ENCODE measurements at places on chromosomes 2 and 18. TPM values are rescaled to one million over a fixed set of nuclear protein-coding genes. Genes with fewer than 3 reads are reported as not detected.

DNA sequence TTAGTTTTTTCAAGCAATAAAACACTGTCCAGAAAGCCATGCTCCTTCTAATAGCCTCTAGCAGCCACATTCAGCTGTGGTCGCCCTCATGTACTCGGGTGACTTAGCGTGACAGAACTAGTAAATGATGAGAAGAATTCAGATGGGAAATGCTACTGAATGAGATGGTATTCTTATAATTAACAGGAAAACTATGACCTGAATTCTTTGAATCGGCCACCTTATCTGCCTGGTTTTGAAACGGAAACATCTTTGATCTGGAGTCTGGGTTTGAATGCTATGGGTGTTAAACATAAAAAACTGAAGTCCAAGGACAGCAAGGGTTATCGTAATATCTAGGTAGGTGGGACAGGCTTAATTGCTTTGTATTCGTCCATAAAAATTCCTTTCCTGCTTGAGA, 138.8 kb upstream of the DNMT3A start:
- no peak for DNase-seq

GRCh38 chr2:101741775-101742520, 44.4 kb downstream of the MAP4K4 start:
- no peak for DNase-seq

GRCh38 chr18:35861367-35862118, 110.9 kb upstream of the RMP24 start:
- DNase-seq: no peak

- no peak for DNase-seq
These were observed 59.1 kb upstream of the PAX8 start for GRCh38 chr2:113337809-113338208.

GRCh38 chr18:12911025-12911928, 27.2 kb upstream of the PTPN2 start:
- DNase-seq: peak; percentile 21

COLEC11 gene
- 6.5 TPM for polyA plus RNA-seq

SCN3A gene
- polyA plus RNA-seq: 0.56 TPM

GRCh38 chr2:235021752-235022151, 69.9 kb downstream of the SH3BP4 start:
- no peak for DNase-seq

- DNase-seq: no peak
These were observed 26.6 kb upstream of the SEH1L start for GRCh38 chr18:12921178-12921577.

DNA sequence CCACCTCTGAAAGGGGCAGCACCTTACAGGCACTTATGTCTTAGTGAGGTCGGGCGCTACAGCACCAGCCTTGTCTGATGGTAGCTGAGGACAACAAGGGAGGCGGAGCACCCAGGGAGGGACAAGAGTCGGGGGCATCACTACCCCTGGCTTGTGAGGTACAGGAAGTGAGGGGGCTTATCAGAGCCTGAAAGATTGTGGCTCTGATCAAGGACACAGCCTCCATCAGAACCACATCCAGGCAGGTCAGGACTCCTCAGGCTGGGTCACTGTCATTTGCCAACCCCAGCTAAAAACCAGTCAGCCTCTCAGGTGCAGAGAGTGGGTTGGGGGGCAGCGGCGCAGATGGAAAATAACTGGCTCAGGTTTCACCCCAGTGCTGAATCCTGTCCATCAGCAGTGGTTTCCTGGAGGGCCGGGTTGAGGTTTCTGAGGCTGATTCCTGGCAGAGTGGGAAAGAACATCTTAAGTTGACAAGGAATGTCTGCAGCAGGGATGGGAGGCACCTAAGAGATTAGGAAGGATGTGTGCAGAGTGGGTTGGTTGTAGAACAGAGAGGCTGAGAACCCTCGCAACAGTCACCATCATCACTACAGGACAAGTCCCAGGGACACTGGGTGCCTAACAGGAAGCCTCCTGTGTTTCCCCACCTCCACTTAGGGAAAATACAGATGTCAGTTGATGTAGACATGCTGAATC, 45.3 kb downstream of the FBLN7 start:
- DNase-seq: no peak

GRCh38 chr2:64837116-64837731, 152.0 kb upstream of the SLC1A4 start:
- no peak for DNase-seq

NEU4 gene
- polyA plus RNA-seq: 2.5 TPM

SCN2A gene
- polyA plus RNA-seq: 3.2 TPM

DNA sequence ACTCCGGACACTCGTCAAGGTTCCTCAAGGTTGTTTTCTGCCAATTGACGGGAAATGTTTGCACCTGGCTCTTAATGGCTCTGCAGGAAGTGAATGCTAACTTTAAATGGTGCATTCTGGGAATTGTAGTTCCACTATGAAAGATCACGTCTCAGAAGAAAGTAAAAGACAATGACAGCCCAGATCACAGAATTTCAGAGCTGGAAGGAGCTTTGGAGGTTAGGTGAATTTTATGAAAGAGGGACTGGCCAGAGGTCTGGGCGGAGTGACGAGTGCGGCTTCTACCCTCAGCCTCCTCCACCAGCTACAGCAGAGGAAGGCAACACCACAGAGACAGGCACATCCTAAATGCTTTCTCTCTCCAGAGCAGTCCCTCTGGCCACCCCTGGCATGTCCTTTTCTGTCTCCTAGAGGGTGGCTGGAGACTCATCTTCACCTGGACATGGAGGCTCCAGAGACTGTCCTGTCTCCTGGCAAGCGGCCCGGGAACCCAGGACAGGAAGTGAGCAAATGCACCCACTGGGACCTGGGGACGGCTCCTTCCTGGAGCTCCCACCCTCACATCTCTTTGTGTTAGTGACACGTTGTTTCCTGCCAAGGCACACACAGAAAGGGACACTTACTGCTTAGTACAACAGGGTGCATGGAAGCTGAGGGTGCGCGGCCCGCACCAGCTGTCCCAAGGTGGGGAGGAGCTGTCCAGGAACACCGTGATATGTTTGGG, 19.4 kb downstream of the THAP4 start:
- DNase-seq: no peak

- no peak for DNase-seq
These were observed 25.7 kb upstream of the RNF103 start for GRCh38 chr2:86649119-86649947.

DNA sequence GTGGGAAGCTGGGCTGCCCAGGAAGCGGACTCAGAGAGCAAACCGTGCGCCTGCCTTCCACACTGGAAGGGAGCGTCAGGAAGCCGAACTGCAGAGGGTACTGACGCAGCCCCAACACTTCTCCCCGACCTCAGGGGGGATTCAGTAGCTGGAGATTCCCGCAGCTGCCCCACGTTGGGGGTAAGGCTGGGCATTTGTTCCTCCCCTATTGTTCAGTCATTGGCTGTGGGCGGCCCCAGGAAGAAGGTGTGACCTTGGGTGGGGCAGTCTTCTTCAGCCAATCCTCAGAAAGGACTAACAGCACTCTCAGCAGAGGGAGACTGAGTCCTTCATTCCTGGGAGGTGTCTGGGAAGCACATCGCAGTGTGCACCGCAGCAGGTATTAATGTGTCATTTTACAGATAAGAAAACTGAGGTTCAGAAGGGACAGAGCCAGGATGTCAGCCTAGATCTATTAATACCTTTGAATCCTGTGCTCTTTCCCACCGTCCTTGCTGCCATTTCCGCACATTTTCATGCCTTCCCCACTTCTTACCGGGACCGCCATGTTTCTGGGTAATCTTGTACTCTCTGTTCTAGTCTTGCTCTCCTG, 12.1 kb upstream of the C18orf32 start:
- no peak for DNase-seq

DNA sequence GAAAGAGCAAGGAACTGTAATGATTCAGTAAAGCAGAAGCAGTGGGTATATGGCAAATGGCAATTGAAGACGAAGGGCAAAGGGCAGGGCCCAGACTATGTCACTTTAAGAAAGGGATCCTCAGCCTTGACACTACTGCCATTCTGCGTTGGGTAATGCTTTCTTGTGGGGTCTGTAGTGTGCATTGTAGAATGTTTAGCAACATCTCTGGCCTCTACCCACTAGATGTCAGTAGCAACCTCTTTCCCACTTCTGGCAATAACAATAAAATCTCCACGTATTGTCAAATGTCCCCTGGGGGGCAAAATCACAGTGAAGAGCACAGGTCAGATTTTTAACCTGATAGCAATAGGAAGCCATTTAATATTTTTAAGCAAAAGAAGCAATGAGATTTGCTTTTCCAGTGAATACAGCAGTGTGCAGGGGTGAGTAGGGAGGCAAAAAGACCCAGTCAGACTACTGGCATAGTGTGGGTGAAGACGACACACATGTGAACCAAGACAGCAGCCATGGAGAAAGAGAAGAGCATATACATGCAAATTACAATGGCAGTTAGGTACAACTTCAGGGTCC, 209.5 kb downstream of the DYM start:
- DNase-seq: peak; percentile 36

SH3BP4 gene
- polyA plus RNA-seq: 37.3 TPM

DNA sequence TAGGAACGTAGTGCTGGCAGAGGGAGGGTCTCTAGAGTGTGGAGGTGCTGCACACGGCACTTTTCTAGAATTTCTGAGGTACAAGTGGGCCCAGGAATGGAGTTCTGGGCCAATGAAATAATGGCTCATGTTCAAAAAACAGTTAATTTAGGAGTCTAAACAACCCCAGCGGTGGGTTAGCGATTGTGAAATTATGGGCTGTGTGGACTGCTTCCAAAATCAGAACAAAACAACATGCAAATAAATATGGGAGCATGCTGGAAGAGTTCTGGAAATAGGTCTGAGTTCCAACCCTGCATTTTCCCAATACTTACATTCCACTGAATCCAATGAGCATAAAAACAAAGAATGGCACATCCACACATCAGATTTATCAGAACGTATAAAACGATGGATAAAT, 317.6 kb downstream of the AFF3 start:
- DNase-seq: no peak

- DNase-seq: peak; percentile 52
These were observed 31.1 kb upstream of the SATB2 start for GRCh38 chr2:199488772-199489400.

VIT gene
- not detected for polyA plus RNA-seq

CFC1 gene
- polyA plus RNA-seq: not detected

GRCh38 chr2:137964066-137964858, at the start of gene HNMT:
HNMT (plus strand) TSS chr2:137964473; CDS start chr2:137964492, 19 bp downstream.
- peak; percentile 61 for DNase-seq

DNA sequence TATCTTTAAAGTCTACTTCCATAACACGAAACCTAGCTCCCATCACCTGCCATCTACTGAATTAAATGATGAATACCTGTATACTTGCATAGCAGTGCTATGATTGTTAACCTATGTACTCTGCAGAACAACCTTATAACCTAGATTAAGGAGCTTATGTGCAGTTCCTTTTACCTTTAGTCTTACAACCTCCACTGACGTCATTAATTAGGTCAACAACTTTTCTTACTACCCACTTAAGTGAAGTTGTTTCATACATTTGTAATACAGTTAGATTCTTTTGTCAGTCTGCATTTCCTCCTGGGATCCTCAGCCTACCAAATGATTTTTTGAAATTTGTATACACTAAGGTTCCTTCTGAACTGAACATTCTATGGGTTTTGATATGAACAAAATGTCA, 1082.3 kb downstream of the SUCLG1 start:
- no peak for DNase-seq

BMP10 gene
- not detected for polyA plus RNA-seq

LIMS3 gene
- 1.4 TPM for polyA plus RNA-seq

TDRD15 gene
- not detected for polyA plus RNA-seq

SRD5A2 gene
- 0.10 TPM for polyA plus RNA-seq

- DNase-seq: peak; percentile 34
These were observed 16.5 kb upstream of the PSD4 start for GRCh38 chr2:113157118-113157896.

TOGARAM2 gene
- polyA plus RNA-seq: 1.7 TPM

CYBRD1 gene
- 40.3 TPM for polyA plus RNA-seq

DNA sequence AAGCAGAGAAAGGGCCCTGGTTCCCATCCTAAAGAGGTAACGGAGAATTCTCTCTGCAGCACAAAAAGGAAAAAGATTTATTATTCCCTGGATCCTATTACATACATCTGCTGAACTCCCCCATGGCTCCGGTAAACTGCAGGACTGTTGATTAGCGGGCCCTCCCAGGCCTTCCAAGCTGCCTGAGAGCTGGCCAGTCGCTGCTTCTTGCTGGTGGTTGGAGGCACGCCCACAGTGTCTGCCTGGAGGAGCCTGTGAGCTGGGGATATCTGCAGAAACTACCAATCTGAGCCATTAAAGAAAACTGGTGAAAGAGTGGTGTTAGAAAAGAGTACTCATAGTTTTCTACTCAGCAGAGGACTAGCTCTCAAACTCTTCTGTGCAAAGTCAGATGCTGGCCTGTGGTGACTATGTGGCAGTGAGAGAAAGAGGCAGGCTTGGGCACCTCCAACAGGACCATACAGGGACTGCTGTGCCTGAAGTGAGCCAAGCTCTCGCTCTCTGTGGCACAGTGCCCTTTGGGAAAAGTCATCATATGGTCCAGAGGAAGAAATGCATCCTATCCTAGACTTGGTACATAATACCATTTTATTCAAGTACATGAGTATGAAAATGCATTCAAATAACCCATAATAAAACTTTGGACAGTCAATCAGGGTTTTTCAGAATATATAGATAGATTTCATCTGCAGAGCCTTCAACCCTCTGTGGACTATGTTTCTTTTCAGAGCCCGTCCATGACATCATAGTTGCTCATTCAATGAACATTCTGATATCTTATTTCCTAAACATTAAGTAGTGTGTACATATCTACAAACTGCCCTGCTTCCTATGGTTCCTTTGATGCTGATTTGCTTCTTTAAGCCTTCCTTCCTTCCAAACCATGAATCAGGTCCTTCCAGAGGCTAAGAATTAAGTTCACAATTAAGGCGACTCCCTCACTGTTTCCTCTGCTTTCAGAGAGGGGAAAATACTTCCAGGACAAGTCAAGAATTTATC, 242.0 kb upstream of the LYPD1 start:
- peak; percentile 83 for DNase-seq

DNA sequence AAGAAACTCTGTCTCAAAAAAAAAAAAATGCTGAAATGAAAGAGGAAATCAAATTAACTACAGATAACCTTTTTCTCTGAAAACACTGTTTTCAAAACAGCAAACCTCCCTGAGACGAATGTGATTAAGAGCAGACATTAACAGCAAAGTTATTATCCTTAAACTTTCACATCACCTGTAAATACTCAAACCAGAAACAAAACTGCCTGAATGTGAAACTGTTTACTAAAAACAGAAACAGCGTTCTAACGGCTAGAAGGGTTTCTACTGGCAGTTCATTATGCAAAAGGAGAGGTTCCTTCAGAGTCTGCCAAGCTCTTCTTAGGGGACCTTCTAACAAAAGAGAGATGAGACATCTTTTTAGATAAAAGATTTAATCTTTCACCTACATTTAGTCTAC, 45.9 kb downstream of the PNO1 start:
- DNase-seq: no peak

Data from renal pelvis (tissue), 12 donors.